MM.1S (cell line): ENCODE measurements at places on chromosomes 11 and 22.
A peak's percentile ranks its signal among the peaks of the same experiment; 100 is the strongest.

DNA sequence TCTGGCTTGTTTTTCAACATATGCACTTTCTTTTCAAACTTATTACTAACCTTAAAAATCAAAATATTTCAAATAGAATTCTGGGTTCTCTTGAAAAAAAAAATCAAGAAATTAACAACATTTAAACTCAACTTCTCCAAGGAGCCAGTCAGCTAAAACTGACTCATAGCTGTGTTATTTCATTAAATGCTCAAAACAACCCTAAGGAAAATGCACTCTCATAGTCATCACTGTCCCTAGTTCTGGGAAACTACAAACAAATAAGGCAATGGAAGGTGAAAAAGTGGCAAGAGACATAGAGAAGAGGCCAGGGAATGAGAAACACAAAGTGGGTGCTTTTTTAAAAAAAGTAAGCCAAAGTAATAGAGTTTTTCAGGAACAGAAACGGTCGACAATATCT, 4.1 kb upstream of the ARHGAP20 start:
- no peak for DNase-seq

DNA sequence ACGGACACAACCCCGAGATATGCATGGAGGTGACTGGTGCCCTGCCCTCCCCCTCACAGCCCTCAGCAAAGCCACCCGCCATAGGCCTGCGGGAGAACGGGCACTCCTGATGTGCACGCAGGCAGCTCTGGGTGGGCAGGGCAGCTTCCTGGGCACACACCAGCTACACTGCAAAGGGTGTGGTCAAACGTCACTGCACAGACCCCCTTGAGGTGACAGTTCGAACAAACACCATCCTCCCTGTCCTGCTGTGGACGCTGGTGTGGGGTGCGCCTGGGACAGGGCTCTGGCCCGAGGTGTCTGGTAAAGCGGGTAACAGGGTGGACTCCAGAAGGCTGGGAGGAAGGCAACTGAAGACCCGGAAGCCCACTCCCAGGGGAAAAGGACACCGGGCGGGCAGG, 21.9 kb upstream of the MOB2 start:
- no peak for DNase-seq

DNA sequence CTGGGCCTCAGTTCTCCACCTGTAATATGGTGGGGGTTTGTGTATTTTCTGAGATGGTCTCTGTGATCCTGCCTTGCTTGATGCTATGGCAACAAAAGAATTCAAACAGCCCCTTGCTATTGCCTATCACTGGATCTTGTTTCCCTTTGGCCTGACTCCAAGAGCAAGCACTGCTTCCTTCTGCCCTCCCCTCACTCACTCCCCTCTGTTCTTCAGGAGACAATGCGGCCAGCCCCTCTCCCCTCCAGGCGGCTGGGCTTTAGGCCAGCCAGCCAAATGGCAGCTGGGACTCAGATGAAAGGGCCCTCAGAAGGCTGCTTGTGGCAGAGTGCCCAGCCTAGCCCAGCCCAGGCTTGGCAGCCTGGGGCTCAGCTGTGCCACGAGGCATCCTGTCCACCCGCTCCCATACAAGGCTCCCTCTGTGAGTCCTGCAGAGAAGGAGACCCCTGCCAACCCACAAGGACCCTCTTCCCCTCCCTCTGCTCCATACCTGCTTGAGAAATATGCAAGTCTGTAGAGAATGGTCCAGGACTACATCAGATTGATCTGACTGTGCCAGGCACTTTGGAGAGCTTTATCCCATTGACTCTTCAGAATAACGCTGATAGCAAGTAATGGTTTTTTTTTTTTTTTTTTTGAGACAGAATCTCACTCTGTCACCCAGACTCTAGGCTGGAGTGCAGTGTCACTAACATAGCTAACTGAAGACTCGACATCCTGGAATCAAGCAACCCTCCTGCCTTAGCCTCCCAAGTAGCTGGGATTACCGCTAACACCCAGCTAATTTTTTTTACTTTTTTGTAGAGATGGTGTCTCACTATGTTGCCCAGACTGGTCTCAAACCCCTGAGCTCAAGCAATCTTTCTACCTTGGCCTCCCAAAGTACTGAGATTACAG, 7.6 kb upstream of the KCTD14 start:
- no peak for DNase-seq

DNA sequence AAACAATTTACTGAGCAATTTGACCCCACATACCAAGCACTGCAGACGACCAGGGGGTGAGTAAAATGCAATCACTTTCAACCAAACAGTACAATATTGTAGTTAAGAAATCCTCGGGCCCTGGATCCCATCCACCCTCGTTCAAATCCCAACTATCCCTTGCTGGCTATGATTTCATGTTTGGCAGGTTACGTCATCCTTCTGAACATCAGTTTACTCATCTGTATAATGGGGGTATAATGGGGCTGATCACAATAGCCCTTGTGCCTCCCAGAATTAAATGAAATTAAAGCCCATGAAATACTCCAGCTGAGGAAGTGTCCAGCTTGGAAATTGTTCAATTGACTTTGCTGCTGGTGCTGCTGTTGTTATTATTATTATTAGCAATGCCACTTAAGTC, 20.6 kb downstream of the APLNR start:
- no peak for DNase-seq

GRCh38 chr11:126344141-126345080, 11.1 kb upstream of the ST3GAL4 start:
- no peak for DNase-seq

DNA sequence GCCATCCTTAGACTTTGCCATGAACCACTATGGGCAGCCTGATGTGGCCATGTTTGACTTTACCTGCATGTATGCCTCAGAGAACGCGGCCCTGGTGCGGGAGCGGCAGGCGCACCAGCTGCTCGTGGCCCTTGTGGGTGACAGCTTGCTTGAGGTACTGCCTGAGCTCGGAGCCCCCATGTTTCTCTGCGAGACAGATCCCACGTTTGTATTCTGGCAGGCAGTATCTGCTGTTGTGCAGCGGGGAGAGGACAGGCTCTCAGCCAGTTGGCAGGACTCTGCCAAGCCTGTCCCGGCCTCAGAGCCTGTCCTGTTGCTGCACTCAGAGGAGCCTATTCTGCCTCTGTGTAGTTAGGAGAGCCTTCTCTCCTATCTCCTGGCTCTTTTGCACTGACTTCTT, 109.9 kb downstream of the MICAL2 start:
- DNase-seq: no peak

- no peak for DNase-seq
Observed at GRCh38 chr11:7882860-7883259, 48.2 kb downstream of the OR10A6 start.

GRCh38 chr11:126375726-126376125, 20.2 kb downstream of the ST3GAL4 start:
- no peak for DNase-seq

GRCh38 chr22:37461961-37462360, 24.2 kb downstream of the MFNG start:
- DNase-seq: no peak

GRCh38 chr22:25067851-25068421, 115.4 kb downstream of the KIAA1671 start:
- DNase-seq: peak; percentile 28

DNA sequence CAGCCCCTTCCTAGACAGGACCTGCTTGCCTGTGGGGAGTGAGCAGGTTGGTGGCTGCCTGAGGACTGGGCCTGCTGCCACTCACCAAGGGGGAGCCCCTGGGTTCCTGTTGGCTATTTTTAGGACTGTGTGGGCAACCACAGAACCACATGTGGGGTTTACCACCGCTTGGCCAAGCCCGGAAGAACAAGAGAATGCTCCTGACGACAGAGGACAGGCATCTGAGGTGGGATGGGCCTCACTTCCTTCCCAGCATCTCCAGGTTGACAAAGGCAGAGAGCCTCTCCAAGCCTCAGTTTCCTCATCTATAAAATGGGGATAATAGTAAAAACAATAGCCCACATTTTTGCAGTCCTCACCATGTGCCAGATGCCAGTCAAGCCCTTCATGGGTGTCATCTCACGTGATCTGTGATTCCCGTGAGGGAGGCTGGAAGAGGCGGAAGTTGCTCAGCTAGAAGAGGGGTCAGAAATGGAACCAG, 43.6 kb downstream of the LRRC32 start:
- DNase-seq: peak; percentile 95

- peak; percentile 55 for DNase-seq
Observed at GRCh38 chr11:106507645-106508306, 430.3 kb downstream of the AASDHPPT start.

- no peak for DNase-seq
Observed at GRCh38 chr11:120547811-120548681, 36.5 kb downstream of the GRIK4 start.

DNA sequence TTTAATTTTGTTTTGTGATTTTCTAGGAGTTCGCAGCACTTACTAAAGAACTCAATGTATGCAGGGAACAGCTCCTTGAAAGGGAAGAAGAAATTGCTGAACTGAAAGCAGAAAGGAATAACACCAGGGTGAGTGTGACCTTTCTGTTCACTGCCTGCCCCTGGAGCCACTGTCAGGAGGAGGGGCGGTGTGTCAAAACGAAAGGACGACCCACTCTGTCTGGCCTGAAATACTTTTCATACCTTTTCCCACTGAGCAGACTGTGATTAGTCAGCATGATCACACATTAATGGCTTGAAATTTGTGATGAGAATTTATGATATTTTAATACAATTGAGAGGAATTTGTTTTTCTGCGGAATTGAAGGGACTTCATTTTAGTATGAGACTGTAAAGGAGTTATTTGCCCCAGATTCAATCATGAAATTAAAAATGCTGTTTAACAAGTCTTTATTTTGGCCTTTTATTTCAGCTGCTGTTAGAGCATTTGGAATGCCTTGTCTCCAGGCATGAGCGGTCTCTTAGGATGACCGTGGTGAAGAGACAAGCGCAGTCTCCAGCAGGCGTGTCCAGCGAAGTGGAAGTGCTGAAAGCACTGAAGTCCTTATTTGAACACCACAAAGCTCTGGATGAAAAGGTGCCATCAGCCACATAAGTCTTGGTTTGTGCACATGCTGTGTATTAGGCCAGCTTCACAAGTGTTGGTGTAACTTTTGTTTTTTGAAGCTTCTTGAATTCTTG, 54.1 kb downstream of the PPFIA1 start:
- no peak for DNase-seq

DNA sequence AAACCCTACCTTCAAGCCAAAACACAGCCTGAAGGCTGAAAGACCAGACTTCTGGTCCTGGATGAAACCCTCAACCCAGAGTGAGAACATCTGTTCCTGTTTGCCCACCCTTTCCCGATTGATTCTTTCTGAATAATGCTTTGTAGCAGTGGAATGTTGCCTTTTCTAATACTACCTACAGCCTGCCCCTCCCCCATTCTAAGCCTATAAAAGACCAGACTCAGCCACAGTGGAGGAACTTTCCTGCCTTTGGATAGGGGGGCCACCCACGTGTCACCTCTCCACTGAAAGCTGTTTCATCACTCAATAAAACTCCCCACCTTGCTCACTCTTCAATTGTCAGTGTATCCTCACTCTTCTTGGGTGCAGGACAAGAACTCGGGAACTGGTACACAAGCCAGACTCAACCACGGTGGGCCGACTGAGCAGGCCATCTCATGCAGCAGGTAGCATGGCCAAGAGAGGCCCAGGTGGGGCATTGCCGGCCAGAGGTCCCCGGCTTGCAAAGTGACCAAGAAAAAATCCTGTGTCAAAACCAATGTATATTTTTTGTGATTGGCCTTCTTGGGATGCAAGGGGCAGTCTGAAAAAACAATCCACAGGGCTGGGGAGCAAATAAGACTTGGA, 6.6 kb upstream of the APOL6 start:
- no peak for DNase-seq

DNA sequence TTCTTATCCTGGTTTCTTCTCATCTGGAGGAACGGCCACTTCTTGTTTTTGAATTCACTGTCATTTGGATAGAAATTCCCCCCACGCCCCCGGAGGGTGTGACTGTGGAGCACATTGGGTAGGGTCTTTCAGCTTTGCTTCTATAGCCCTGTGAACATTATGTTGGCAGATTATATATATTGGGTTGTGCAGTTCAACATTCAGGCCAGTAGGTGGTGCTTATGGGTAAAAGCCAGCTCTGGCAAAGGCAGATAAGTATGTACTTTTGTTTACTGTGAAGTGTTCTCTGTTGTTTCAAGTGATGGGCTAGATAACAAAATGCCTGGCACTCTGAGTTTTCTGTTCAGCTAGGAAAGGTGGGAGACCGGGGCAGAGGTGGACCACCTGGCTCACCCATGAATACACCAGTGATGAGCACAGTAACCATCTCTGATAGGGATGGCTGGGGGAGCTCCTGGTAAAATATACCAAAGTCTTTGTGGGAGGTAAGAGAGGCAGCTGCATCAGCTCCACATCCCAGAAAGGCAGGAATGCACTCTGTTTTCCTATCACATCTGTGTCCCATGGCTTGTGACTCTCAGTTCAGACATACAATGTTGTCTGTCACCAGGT, 1348.2 kb upstream of the RAG2 start:
- DNase-seq: peak; percentile 69

DNA sequence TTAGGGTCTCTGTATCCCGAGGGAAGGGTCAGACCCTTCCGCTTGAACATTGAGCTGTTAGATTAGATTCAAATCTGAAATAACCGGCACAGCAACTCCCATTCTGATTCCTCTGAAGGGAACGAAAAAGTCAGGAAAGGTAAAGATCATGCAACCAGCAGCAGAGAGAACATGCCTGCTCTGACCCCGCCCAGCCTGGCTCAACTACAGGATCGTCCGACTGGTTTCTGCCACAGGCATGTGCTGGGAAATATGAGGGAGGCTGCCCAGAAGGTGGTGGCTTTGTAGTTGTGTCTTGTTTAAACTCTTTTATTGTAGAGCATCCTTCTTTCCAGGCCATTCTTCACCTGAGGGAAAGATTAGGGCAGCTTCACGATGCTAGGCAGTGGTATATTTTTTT, 5.0 kb upstream of the MTNR1B start:
- DNase-seq: no peak

GRCh38 chr11:617199-617911, 1.6 kb upstream of the IRF7 start:
- DNase-seq: no peak

DNA sequence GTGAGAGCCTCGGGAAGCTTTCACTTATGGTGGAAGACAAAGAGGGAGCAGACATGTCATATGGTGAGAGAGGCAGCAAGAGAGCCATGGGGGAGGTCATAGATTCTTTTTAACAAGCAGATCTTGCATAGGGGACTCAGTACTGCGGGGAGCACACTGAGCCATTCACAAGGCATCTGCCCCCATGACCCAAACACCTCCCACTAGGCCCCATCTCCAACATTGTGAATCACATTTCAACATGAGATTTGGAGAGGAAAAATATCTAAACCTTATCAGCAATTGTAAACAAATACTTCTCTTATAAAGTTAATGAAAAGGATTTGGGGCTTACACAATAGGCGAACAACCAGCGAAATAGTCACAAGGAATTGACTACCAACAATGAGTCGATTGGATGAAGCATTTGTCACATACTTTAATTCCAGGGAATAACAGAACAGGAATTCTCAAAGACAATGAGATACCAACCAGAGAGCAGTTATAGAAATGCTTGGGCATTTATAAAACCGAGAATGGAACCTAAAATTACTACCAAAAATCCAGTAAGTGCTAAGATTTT, 7.3 kb downstream of the DDI1 start:
- DNase-seq: no peak

- DNase-seq: no peak
Observed at GRCh38 chr11:61071208-61071681, 31.0 kb upstream of the CD5 start.

GRCh38 chr11:8283100-8283464, 19.4 kb upstream of the LMO1 start:
- no peak for DNase-seq
